ENCODE measurements at places on chromosomes 4 and X. TPM values are rescaled to one million over a fixed set of nuclear protein-coding genes. Genes with fewer than 3 reads are reported as not detected.

- H3K27ac ChIP-seq = peak overlapping the region; percentile 86
- peaks cover 10% of the 10 kb centered on the region for H3K4me1 ChIP-seq
- H3K36me3 ChIP-seq = no peaks in the 10 kb centered on the region
- H3K4me3 ChIP-seq = peak overlapping the region; percentile 65
Observed at GRCh38 chrX:74291577-74291963, 12.4 kb upstream of the ZCCHC13 start.

DNA sequence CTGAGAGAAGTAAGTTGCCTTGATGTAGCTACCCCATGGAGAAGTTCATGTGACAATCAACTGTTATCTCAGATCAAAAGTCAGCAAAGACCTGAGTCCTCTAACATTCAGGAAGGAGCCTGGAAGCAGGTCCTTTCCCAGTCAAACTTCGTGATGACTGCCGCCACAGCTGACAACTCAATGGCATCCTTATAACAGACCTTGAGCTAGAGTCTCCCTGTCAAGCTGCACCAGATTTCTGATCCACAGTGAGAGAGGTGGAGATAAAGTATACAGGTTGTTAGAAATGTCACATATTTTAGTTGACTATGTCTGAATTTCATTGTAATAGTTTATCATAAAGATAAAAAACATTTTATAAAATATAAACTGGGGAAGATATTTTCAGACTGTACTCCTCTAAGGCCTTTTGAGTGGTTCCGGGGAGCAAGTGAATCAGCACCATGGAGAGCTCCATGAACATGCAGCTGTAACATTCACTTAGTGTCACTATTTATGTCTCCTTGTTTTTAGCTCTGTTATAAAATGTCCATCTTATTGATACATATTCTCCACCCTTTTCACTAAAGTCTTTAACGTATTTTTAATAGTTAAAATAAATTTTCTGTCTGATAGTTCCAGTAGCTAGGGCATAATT lies 1653.5 kb upstream of the AGA start:
- H3K27me3 ChIP-seq = no peaks in the 10 kb centered on the region
- no peak overlapping the region for H3K27ac ChIP-seq
- no peaks in the 10 kb centered on the region for H3K36me3 ChIP-seq
- H3K4me3 ChIP-seq = no peak overlapping the region
- DNase-seq = no peak

GRCh38 chr4:54780149-54780495 lies 122.4 kb downstream of the KIT start:
- H3K36me3 ChIP-seq = no peaks in the 10 kb centered on the region
- no peak overlapping the region for H3K4me3 ChIP-seq

DNA sequence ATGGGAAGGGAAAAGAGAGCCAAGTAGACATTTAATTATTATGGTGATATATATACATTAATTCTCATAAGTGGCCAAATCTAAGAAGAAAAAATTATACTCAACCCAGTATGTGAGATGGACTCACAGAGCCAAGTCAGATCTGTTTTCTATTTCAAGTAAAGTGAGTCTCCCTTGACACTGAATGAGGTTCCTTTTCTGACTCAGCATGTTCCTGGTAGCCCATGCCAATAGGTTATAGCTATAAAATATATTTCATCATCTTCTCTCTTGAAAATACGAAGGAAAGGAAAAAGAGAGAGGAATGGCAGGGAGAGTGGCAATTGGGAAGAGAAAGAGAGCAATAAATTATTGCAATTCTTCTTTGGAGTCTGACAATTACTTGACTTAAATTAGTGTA lies 68.8 kb upstream of the GRIA2 start:
- H3K4me1 ChIP-seq = no peaks in the 10 kb centered on the region
- H3K4me3 ChIP-seq = no peak overlapping the region
- no peak for DNase-seq
- H3K27ac ChIP-seq = no peak overlapping the region

- H3K4me3 ChIP-seq = peak overlapping the region; percentile 72
- DNase-seq = no peak
- peak overlapping the region; percentile 59 for H3K27ac ChIP-seq
- H3K4me1 ChIP-seq = peaks cover 8% of the 10 kb centered on the region
- H3K27me3 ChIP-seq = no peaks in the 10 kb centered on the region
Observed at GRCh38 chrX:68829582-68830418, 979 bp downstream of the EFNB1 start.

DNA sequence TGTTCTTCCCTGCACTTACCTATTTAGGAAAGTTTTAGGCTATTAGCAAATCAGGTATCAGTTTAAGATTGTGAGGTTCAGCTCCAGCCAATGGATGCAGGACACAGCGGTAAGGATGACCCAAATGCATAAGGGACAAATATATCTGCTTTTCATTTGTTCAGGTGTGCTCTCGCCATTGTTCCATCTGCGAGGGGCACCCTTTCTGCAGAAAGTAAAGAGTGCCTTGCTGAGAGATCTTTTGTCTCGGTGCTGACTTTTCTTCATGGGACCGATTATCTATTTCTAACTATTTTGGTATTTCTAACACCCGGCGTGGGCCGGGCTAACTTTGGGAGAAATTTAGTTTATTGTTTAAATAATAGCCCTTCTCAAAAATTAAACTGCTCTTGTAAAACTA lies 49.0 kb downstream of the CCDC149 start:
- DNase-seq = no peak
- no peaks in the 10 kb centered on the region for H3K4me1 ChIP-seq
- H3K36me3 ChIP-seq = no peaks in the 10 kb centered on the region
- H3K27ac ChIP-seq = no peak overlapping the region
- no peak overlapping the region for H3K4me3 ChIP-seq

GRCh38 chr4:53682908-53683307 lies 91.6 kb upstream of the LNX1 start:
- no peaks in the 10 kb centered on the region for H3K36me3 ChIP-seq
- H3K27me3 ChIP-seq = peaks cover 73% of the 10 kb centered on the region
- H3K27ac ChIP-seq = no peak overlapping the region

GRCh38 chr4:94595880-94596483 lies 144.2 kb downstream of the PDLIM5 start:
- peak; percentile 32 for DNase-seq
- H3K4me1 ChIP-seq = no peaks in the 10 kb centered on the region
- no peak overlapping the region for H3K4me3 ChIP-seq

DNA sequence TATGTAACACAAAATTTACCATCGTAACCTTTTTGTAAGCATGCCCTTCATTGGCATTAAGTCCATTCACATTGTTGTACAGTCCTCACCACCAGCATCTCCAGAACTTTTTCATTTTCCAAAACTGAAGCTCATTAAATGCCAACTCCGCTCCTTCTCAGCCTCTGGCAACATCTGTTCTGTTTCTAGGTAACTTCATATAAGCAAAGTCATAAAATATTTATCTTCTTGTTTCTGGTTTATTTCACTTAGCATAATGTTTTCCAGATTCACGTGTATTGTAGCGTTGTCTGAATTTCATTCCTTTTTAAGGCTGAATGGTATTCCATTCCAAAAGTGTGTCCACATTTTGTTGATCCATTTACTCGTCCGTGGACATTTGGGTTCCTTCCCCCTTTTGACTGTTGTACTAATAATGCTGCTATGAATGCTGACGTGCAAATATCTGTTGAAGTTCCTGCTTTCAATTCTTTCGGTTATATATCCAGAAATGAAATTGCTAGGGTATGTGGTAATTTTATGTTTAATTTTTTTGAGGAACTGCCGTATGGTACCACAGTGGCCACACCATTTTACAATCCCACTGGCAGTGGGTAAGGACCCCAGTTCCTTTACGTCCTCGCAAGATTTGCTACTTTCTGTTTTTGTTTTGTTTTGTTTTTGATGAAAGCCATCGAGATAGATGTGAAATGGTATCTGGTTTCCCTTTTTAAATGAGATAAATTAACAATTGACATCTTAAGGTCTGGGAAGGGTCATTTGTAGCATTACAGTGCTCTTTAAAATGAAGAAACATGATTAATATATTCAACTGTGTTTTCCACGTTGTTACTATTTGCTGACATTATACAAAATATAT lies 63.4 kb downstream of the PTTG2 start:
- no peak for DNase-seq
- no peak overlapping the region for H3K27ac ChIP-seq
- no peaks in the 10 kb centered on the region for H3K27me3 ChIP-seq
- H3K4me1 ChIP-seq = no peaks in the 10 kb centered on the region
- 0 out of 2 replicates have a peak, but pooled peaks cover 2% of the 10 kb centered on the region for H3K36me3 ChIP-seq
- H3K4me3 ChIP-seq = no peak overlapping the region

GRCh38 chr4:163590103-163590502 lies 95.6 kb downstream of the TMA16 start:
- no peak overlapping the region for H3K4me3 ChIP-seq
- H3K27me3 ChIP-seq = no peaks in the 10 kb centered on the region
- no peak for DNase-seq

- H3K4me1 ChIP-seq = peaks cover 18% of the 10 kb centered on the region
- H3K36me3 ChIP-seq = no peaks in the 10 kb centered on the region
- H3K4me3 ChIP-seq = no peak overlapping the region
- DNase-seq = peak; percentile 48
- H3K27ac ChIP-seq = peak overlapping the region; percentile 28
- H3K27me3 ChIP-seq = no peaks in the 10 kb centered on the region
Observed at GRCh38 chr4:142091691-142092182, 455.4 kb downstream of the IL15 start.

DNA sequence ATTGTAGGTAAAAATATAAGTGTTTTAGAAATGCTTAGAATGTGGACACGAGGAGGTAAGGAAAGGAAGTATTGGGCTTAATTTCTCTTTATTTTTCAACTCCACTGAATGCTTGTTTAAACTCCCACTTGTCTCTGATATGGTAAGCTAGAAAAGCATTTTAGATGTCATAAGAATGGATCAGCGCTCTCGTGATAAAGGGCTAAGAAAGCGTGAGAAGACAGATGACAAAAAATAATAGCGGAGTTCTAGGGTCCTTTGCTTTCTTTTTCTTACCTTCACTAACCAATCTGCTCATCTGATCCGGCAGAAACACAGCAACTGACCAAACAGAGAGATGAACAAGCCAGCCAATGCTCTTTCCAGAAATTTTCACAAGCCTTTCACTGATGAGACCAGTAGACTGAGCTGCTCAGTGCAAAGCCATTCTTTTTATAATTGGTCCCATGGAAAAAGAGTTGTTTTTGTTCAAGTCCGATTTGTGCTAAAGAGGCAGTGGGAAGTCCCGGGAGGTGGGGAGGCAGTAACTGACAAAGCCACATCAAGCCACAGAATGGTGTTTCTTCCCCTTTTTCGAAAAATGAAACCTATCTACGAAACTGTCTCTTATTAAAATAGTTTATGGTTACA lies at the start of gene TASL:
Gene TASL (minus strand): TSS at position 405 of the 630 bp plus-strand sequence. CDS start 17,411 bp downstream, outside the sequence.
- no peaks in the 10 kb centered on the region for H3K27me3 ChIP-seq
- H3K4me3 ChIP-seq = no peak within 1 kb of the TSS
- no peak within 1 kb of the TSS for H3K27ac ChIP-seq
- no peaks in the 10 kb centered on the region for H3K4me1 ChIP-seq
- no peaks in the 10 kb centered on the region for H3K36me3 ChIP-seq
- no peak for DNase-seq

DNA sequence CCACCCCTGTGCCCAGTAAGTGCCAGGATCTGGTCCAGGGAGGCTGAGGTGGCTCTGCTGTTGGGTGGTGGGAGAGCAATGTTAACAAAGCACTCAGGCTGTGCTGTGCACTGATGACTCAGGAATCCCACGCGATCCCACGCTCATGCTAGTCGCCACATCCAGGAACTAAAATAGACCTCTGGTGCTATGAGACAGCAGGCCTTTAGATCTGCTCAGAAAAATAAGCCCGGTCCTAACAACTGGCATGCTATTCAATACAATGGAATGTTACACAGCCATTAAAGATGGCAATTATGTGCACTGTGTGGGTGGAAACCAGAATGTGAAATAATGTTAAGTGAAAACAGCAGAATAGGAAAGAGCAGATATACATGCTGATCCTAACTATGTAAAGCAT lies 26.0 kb downstream of the ARL13A start:
- no peaks in the 10 kb centered on the region for H3K27me3 ChIP-seq
- peak overlapping the region; percentile 40 for H3K4me3 ChIP-seq
- DNase-seq = peak; percentile 41
- H3K27ac ChIP-seq = peak overlapping the region; percentile 50

- H3K4me3 ChIP-seq = no peak overlapping the region
- no peak overlapping the region for H3K27ac ChIP-seq
- DNase-seq = no peak
- H3K4me1 ChIP-seq = no peaks in the 10 kb centered on the region
- H3K36me3 ChIP-seq = no peaks in the 10 kb centered on the region
Observed at GRCh38 chrX:107599450-107599861, 28.9 kb upstream of the PRPS1 start.

- H3K36me3 ChIP-seq = no peaks in the 10 kb centered on the region
- peaks cover 38% of the 10 kb centered on the region for H3K4me1 ChIP-seq
- DNase-seq = no peak
- no peak overlapping the region for H3K4me3 ChIP-seq
- H3K27ac ChIP-seq = no peak overlapping the region
Observed at GRCh38 chr4:11487868-11488544, 59.3 kb upstream of the HS3ST1 start.

GRCh38 chr4:178309890-178310289 lies 867.7 kb upstream of the AGA start:
- H3K27ac ChIP-seq = no peak overlapping the region
- no peak for DNase-seq

- no peaks in the 10 kb centered on the region for H3K4me1 ChIP-seq
- H3K27me3 ChIP-seq = no peaks in the 10 kb centered on the region
- no peak for DNase-seq
- peaks cover 2% of the 10 kb centered on the region for H3K36me3 ChIP-seq
- no peak overlapping the region for H3K4me3 ChIP-seq
- H3K27ac ChIP-seq = no peak overlapping the region
Observed at GRCh38 chr4:119517361-119518229, 111.0 kb downstream of the PDE5A start.

- no peak overlapping the region for H3K4me3 ChIP-seq
- H3K4me1 ChIP-seq = peaks cover 8% of the 10 kb centered on the region
- DNase-seq = no peak
- no peaks in the 10 kb centered on the region for H3K36me3 ChIP-seq
- no peaks in the 10 kb centered on the region for H3K27me3 ChIP-seq
Observed at GRCh38 chr4:3679851-3680311, 86.3 kb upstream of the ADRA2C start.

SPANXC gene
- not detected for total RNA-seq

CDKL2 gene
- 1.2 TPM for total RNA-seq

SLC6A14 gene
- total RNA-seq = 0.05 TPM

EPHA5 gene
- total RNA-seq = not detected

HSFX1 gene
- 0.44 TPM for total RNA-seq

FAM47C gene
- not detected for total RNA-seq

NAT8L gene
- 9.2 TPM for total RNA-seq

PPBP gene
- not detected for total RNA-seq

ADGRL3 gene
- not detected for total RNA-seq

CENPVL2 gene
- not detected for total RNA-seq

PABPC5 gene
- not detected for total RNA-seq

NXF2 gene
- not detected for total RNA-seq

ATP5ME gene
- 330 TPM for total RNA-seq

CLTRN gene
- 0.25 TPM for total RNA-seq
